Adipocyte (in vitro differentiated cells): ENCODE measurements at places on chromosomes 7 and 10.

GRCh38 chr10:97939446-97939990 lies 89.9 kb downstream of the GOLGA7B start:
- DNase-seq = no peak

GRCh38 chr10:35329520-35329919 lies 6.8 kb upstream of the CCNY start:
- no peak for DNase-seq

DNA sequence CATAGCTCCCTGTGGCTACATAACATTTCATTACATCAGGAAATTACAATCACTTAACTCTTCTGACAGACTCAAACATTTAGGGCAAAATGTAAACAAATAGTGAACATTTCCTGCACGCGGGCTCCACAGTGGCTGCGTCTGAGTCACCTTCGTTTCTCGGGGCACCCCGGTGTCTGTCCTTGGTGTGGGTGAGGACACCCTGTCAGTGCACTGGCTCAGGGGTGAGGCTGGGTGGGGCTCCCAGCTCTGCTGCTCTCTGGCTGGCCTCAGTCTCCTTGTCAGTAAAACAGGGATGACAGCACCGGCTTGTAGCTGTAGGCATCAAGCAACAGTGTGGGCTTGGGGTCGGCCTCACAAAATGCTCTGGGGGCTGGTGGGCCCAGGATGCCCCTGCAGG lies 237.1 kb upstream of the SHH start:
- no peak for DNase-seq

DNA sequence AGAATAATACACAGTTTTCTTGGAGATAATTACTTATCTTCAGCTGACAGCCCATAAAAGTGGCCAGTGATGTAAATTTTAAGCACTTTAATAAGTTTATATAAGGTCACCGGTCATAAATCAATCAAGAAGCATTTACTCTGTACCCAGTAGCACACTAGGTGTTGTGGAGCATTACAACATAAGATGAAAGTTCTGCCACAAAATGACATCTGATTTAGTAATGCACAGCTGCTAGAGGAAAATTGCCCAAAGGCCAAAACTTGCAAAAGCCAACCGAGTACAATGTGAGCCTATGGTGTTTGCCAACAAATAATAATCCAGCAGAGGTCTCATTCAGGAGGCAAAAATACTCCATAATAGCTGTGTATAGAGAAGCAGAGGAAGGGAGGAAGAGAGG lies 63.6 kb downstream of the GPR37 start:
- no peak for DNase-seq

- no peak for DNase-seq
Measured at GRCh38 chr10:69668721-69669120, 38.7 kb downstream of the FAM241B start.

DNA sequence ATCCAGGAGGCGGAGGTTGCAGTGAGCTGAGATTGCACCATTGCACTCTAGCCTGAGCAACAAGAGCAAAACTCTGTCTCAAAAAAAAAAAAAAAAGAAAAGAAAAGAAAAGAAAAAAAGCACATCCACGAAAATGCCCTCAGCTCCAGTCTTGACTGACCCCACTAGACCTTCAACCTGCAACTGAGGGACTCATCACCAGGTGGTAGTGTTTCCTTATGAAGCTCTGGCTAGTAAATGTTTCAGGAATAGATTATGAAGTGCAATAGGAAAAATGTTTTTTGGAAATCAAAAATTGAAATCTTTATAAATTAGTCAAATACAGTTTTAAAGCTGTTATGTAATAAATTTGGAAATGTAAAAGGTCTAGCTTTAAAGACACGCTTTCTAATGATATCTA lies 22.4 kb downstream of the TLL2 start:
- DNase-seq = no peak

DNA sequence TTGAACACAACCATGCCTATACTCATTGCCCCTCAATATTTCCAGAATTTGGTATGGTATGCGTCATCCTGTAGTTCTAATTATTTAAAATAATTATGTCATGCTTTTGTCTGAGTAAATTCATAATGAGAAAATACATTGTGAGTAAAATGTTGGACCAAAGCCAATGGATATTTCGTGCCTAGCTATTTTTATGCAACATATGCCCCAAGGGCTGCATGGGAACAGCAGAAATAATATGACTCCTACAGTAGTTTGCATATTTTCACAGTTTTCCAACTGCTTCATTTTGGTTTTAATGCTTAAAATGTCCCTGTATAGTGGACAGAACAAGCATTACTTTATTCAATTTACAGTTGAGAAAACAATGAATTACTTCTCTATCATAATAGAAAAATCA lies 1115.6 kb upstream of the GHITM start:
- peak; percentile 80 for DNase-seq

DNA sequence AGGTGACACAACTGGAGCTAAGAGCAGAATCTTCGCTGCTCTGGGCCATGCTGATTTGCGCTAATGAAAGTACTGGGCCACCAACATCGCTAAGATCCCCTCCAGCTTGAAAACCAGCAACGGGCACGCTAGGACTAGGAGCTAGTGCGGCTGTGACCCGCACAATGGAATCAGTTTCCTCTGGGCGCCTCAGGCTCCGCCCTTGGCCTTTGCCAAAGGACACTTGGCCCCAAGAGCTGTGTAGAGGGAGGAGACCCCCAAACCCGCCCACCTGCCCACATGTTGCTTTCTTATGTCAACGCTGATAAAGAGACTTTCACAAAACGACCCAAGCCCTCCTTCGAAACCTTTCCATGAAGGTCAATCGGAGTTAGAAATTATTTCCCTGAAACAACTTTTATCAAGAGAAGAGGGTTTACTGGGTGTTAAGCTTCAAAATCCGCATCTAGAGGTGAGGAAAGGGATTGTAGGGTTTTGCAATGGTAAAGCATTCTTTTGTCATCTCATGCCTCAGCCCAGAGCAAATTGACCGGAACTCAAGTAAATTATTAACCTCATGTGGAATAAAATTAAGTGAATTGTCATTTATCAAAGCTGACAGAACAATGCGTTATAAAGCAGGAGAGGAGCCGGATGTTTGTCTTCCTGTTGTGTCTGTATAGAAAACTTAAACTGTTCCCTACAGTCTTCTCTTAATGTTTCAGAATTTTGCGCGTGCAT lies 9.4 kb downstream of the ABCB5 start:
- DNase-seq = no peak

DNA sequence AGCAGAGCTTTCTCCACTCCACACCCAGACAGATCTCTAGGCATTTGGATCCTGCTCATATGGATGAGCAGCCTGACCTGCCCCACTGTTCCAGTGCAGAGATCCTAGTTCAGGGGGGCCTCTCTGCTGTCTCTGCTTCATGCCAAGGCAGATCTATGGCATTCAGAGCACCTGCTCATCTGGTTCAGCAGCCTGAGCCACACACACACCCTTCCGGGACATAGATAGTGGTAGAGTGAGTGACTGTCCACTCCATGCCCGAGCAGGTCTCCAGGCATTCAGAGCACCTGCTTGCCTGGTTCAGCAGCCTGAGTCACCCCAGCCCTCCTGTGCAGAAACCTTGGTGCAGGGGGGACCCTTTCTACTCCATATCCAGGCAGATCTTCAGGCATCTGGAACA lies 54.3 kb upstream of the ZNF800 start:
- DNase-seq = no peak

DNA sequence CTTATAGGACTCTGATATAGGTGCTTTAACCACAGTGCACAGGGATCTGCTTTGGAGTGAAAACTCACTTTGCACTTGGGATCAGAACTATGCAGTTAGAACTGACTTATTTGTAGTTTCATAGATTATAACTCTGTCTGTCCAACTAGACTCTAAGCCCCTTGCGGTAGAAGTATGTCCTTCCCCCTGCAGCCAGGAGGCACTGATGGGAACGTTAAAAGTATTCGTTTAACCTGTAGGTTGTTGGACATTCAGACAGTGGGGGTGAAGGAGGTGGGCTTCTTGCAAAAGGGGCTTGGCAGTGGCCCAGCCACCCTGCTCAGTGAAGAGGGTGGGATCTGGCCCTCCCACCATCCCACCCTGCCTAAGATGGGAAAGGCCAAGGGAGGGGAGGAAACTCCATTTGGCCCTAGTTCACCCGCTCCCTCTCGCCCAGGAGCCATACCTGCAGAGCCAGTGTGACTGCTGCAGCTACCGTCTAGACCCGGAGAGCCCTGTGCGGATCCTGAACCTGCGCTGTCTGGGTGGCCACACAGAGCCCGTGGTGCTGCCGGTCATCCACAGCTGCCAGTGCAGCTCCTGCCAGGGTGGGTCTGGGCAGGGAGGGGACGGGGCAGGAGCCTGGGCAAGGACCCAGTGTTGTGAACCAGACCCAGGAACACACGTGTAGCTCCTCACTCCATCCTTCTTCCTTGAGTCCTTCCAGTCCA lies 5.7 kb upstream of the ZNF862 start:
- DNase-seq = no peak

DNA sequence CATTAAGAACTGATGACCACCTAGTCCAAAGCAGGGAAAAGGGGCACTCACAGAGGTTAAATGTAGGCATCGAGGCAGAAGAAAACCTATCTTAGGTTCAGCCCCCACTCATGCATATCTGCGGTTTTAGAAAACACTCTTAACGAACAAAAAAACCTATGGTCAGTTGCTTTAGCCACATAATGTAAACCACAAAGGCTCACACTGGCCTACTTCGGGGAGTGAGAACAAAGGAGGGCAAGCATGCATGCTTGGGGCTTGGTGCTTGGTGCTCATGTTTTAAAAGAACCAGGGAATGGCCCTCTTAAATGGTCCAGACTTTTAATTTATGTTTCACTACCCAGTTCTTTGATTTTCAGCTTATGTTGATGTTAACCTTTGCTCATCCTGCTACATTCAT lies 14.2 kb downstream of the INSYN2A start:
- DNase-seq = no peak
